KG1 (cell line): ENCODE measurements at places on chromosomes 5 and 9.

GRCh38 chr9:113316030-113316429 is 12.9 kb upstream of the RNF183 start:
- DNase-seq, result no peak

DNA sequence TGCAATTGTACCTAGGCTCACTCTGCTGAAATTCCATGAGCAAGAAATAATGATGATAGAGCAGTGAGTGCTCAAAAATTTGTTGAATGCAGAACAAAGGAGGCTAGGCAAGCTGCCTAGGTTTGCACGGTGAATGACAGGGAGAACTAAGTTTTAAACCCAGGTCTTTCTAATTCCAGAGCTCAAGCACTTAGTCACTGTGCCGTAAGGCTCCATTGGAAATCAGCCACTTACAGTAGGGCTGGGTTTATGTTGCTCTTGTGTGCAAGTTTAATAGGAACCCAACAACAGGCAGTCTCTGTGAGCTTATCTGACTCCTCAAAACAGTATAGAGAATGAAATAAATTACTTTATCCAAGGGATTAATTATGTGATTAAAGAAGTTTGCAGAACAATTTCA is 147.0 kb downstream of the CSNK1G3 start:
- no peak for DNase-seq

GRCh38 chr5:117486879-117487391 is 912.3 kb upstream of the SEMA6A start:
- no peak for DNase-seq

GRCh38 chr5:106174903-106175302 is 1495.8 kb downstream of the EFNA5 start:
- DNase-seq, result no peak

GRCh38 chr5:111929867-111930266 is 172.9 kb upstream of the NREP start:
- DNase-seq, result no peak
